ENCODE measurements at places on chromosomes 12 and 14.

- no peak for DNase-seq
These were observed 4.5 kb upstream of the GLIPR1 start for GRCh38 chr12:75476071-75476470.

- no peak for DNase-seq
These were observed 152.6 kb downstream of the PRKCH start for GRCh38 chr14:61474015-61474414.

GRCh38 chr12:119594399-119594730 is 791 bp downstream of the TMEM233 start:
- DNase-seq, result no peak

- DNase-seq, result no peak
These were observed 31.2 kb upstream of the KLC1 start for GRCh38 chr14:103597623-103598377.

GRCh38 chr12:100860611-100861010 is 66.0 kb downstream of the ANO4 start:
- no peak for DNase-seq

GRCh38 chr12:47302111-47302671 is 222.4 kb upstream of the AMIGO2 start:
- DNase-seq, result no peak

- no peak for DNase-seq
These were observed 111.9 kb upstream of the KRAS start for GRCh38 chr12:25362646-25363045.

- DNase-seq, result no peak
These were observed at the start of gene NPFF for GRCh38 chr12:53506881-53507602. TSS of gene NPFF (minus strand) at chr12:53507484. CDS start at chr12:53507474, 10 bp downstream.

- no peak for DNase-seq
These were observed 28.3 kb upstream of the DIO2 start for GRCh38 chr14:80239631-80240030.

DNA sequence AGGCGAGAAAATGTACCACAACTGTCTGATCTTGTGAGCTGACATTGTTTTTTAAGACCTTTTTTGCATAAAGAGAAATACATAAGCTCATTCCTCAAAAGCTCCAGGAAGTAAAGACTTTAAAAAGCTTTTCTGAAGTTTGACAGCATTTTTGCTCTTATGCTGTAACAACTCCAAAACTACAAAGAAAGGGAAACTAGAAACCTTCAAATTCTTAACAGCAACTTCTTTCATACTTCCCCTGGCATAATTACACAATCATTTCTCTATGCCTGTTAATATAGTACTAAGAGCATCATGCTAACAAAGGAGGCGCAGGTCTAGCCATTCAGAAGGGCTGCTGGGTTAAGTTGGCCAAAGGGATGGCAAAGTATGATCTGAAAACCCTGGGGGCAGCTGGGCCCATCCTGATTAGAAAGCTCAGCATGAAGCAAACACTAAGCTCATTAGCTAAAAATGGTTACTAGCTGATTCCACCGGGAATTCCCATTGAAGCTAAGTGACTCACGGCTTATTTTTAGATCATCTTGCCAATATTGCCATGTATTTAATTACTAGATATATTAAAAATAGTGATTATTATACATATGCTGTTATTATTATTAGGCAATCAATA is 26.1 kb upstream of the ANP32D start:
- DNase-seq, result no peak

DNA sequence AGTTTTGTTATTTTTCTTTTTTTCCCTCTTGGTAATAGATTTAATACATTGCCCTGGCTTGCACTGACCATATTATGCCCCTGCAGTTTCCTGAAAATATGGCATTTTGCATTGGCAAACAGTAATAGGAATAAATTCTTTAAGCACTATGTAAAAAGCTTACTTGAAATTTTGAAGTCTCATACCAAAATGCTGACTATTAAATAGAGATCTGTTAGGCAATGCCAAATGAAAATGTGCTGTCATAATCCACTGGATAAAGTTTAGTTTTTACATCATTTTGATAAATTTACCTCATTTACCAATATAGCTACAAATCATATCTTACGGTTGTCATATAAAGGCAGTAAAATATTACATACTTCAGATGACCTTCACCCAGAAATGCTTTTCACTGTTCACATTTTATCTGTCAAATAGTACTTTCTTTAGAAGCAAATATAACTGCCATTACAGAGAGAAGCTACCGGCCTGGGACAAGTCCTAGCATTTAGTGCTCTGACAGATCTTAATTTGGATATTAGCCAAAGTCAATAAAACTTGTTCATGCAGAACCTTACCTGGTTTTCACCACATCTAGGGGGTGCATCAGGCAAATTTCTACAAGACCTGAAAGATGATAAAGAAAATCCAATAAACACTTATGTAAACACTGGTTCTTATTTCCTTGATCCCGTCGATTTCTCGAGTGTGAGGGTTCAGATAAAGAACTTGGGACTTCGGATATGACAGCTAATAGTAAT is 212.9 kb downstream of the PAX9 start:
- DNase-seq, result no peak
